GM23338 (cell line): ENCODE measurements at places on chromosomes 6 and 20. TPM values are rescaled to one million over a fixed set of nuclear protein-coding genes. Genes with fewer than 3 reads are reported as not detected.

The IL17A gene
- total RNA-seq, result not detected in 2 replicates

The CENPW gene
- total RNA-seq, result 16.5 and 22.4 TPM in 2 replicates

The TPD52L1 gene
- total RNA-seq, result 13.5 and 22.8 TPM in 2 replicates

The SAMD3 gene
- total RNA-seq, result 3.8 and 4.9 TPM in 2 replicates

The DEF6 gene
- 5.7 and 7.2 TPM in 2 replicates for total RNA-seq

The PBOV1 gene
- not detected in 2 replicates for total RNA-seq

The CALHM6 gene
- 0.27 and 1.6 TPM in 2 replicates for total RNA-seq

The BPI gene
- not detected in 2 replicates for total RNA-seq

The CDH4 gene
- 4.0 and 4.2 TPM in 2 replicates for total RNA-seq

The ROS1 gene
- not detected in 2 replicates for total RNA-seq

The BTN1A1 gene
- 0.38 and 0.50 TPM in 2 replicates for total RNA-seq

The ECT2L gene
- total RNA-seq, result 0.03 TPM in 1 of 2 replicates, not detected in the other

The KCNQ5 gene
- 0.87 and 2.3 TPM in 2 replicates for total RNA-seq

The MLN gene
- not detected in 2 replicates for total RNA-seq

The TAF8 gene
- 26.5 and 30.6 TPM in 2 replicates for total RNA-seq

The RAET1E gene
- not detected in 2 replicates for total RNA-seq

The SFTA2 gene
- not detected in 2 replicates for total RNA-seq

The CYP24A1 gene
- 0.12 TPM in 1 of 2 replicates, not detected in the other for total RNA-seq
